ENCODE measurements at places on chromosomes 3 and 15.

- DNase-seq, result peak; percentile 33
These were observed 45.3 kb downstream of the OSTN start for GRCh38 chr3:191244242-191244867.

DNA sequence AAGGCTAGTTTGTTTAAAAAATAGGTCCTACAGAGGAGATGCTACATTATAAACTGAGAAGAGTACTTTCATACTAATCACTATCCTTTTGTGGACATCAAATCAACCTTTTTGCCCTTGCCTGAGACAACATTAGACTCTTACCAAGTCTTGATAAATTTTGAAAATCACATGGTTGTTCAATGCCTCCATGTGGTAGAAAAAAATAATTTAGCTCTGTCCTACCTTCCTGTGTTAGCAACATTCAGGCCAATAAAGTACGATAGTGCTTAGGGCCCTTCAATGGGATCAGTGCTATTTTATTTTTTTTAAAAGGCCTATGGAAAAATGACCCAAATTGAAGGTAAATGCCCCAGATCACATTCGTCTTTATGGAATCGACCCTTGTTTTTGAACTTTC is 5.0 kb upstream of the UBE2E1 start:
- no peak for DNase-seq

DNA sequence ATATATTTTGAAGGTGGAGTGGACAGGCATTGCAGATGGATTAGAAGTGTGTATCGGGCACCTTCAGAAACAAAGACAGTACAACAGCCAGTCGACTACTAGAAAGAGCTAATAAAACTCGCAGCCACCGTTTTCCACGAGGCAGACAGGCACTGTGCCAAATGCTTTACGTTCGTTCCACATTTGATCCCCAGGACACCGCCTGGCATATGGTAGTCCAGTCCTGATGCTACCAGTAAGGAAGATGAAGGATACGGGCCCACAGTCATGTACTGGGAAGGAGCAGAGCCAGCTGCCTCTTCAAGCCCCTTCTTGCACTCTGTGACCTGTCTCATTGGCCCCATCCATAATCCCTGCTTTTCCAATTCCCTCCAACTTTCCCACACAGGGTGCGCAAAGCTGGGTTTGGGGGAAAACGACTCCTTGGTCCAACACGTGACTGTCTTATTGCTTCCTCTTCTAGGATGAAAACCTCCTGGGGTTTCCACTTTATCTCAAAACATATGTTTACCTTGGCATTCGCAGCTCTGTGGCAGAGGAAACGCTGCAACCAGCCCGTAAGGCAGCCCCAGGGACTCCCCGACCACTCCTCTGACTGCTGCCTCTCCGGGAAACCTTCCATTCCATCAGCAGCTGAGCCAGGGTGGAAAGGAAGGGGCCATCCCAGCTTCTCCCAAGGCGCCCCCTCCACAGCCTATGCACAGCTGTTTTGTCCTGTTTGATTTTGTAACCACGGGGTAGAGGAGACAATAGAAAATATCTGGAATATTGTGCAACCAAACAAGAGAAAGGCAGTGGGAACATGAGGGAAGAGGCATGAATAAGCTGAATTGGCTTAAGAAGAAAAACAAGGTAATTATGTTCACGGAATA is 107.4 kb downstream of the ADAMTS17 start:
- no peak for DNase-seq

DNA sequence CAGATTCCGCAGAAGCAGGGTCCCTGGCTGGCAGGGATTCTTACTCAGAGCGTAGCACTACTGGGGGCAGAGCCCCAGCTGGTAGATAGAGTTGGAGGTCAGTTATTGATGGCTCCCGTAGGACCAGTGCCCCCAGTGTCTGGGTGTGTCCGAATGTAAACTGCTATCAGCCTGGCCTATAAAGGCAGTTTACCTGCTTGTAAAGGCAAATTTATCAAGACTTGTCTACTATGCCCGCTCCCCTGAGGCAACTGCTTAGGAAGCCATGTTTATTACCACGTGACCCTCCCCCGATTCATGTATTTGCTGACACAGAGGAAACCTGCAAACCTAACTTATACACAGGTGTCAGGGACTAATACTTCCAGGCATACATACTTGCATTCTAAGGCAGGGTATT is 607 bp upstream of the PPP1R14D start:
- DNase-seq, result no peak

DNA sequence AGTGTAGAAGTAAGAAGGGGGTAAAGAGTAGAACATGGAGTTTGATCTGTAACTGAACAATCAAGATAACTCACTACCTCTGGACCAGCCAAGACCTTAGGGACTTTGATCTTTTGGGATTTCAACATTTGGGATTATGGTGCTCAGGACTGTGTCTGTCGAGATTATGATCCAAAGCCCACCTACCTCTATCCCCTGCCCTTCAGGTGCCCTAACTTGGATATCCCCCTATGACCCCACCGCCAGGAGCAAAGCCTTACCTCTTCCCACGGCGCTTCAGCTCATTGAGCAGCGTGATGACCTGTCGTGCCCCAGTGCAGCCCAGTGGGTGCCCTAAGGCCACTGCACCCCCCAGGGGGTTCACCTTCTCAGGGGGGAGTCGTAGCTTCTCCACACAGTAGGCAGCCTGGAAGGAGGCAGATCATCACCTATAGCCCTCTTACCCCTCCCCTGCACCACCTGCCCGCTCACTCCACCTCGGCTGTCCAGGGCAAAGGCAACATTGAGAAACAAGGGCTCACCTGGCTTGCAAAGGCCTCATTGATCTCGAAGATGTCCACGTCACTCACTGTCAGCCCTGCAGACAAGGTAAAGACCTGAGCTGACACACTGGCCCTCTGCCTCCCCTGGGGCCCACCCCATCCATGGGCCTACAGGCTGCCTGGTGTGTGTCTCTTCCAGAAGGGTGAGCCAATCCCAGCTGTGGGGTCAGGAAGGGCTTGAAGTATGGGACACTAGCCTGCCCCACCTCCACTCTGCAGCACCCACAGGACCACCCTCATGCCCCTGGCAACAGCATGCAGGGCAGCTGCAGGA is 11.4 kb downstream of the ACAA1 start:
- DNase-seq, result no peak

DNA sequence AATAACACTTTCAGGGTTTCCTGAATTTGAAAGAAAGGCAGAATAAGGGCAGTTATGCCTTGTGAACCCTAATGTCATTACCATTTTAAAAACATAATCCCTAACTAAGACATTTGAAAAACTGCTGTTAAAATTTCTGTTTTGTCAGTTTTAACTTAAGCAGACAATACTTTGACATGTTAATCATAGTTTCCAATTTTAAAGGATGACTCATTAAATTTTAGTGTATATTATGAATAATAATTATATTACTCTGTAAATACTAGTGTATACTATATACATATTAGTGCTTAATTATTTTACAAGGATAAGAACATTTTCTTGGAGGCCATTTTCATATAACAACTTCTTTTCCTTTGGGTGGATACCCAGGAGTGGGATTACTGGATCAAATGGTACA is 553.1 kb upstream of the BCHE start:
- DNase-seq, result no peak

- no peak for DNase-seq
These were observed 13.5 kb downstream of the TARS3 start for GRCh38 chr15:101710806-101711205.

DNA sequence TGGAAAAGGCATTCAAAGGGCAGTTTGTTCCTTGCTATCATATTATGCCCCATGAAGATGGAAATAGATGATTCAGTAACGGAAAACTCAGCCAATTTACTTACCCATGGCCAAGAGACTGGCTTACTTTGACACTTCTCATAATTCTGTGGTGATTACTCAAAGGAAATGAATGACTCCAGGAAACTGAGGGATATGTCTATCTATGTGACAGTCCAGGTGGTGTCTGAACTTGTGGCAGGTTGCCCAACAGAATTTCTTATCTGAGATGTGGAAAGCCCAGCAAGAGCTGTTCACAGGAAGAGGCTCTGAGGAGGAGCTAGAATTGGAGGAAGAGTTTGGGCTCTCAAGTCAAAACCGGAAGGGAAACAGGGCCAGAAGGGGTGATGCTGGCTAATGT is 91.2 kb downstream of the KCNAB1 start:
- DNase-seq, result no peak

GRCh38 chr3:177633671-177634207 is 436.5 kb upstream of the TBL1XR1 start:
- no peak for DNase-seq

- no peak for DNase-seq
These were observed 30.1 kb upstream of the TFRC start for GRCh38 chr3:196111939-196112386.

DNA sequence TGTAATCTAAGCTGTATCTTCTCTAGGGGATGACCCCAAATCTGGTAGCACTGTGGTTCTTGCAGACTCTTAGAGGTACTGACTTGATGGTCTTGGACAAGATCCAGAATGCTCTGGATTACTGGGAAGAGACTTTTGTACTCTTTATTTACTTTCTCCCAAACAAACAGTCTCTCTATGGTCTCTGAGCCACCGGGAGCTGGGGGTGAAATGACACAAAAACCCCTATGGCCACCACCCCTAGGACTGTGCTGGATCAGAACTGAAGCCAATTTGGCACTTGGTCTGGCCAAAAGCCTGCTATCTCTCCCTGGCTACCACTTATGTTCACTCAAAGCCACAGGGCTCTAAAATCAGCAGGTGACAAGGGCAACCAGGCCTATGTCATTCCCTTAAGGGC is 50.2 kb upstream of the SI start:
- no peak for DNase-seq

DNA sequence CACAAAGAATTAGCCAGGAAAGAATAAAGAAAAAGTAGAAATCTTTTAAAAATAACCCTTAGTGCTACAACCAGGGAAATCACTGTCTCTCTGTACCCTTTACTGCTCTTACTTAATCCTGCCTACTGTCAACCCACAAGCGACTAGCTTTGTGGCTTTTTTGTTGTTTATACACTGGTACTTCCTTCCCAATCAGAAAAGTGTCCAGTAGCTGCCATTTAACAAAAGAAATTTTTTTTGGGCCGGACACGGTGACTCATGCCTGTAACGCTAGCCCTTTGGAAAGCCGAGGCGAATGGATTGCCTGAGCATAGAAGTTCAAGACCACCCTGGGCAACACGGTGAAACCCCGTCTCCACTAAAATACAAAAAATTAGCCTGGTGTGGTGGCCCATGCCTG is 13.8 kb upstream of the FAM219B start:
- DNase-seq, result no peak

GRCh38 chr3:40247714-40248454 is 61.6 kb upstream of the EIF1B start:
- no peak for DNase-seq

DNA sequence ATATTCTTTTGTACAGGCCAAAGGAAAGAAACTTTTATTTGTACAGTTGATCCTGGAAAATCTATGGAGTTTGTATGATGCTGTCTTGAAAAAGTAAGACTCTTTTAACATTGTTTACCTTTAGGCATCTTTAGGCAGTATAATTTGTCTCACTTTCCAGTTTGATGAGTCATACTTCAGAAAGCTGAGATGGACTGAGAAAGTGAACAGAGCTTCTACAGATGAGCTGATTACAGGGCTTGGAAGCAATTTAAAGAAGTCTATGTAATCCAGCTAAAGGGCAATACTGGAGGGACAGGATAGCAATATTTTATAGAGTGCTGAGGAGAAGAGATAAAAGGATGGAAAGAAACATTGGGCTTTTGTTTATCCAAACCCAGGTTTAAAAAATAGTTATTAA is 123.5 kb upstream of the GOLGA6L4 start:
- no peak for DNase-seq

DNA sequence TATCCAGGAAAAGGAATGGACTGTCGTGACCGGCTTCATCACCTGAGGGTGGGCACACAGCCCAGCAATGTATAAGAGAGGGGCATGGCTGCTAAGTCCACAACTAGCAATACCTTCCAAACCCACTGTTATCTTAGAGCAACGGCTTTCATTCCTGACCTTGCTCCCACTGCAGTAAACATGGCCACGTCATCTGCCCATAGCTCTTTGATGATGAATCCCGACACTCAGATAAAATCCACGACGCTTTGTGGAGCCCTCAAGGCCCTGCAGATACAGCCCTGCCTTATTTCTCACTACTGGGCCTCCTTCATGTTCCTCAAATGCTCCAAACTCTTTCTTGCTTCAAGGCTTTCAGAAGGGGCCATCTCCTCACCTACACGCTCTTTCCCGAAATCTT is 114.0 kb downstream of the ADAMTS17 start:
- DNase-seq, result no peak

GRCh38 chr3:102174832-102175374 is 259.9 kb upstream of the ZPLD1 start:
- no peak for DNase-seq

DNA sequence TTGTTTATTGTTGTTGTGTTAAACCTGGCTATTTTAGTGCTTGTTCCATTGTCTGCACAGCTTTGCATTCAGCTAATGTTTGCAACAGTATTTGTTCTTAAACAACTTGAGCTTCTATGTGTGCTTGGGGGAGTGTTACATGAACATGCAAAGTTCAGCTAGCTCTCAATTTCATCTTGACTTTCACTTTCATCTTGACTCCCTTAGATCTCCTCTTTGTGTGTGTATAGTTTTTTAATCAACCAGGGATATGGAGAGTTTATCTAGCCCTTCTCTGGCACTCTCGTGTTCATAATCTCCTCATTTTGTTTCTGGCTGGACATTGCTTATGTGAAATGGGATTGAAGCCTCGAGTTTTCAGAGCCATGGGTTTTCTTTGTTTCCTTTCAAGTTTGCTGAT is 212.4 kb upstream of the ZBTB20 start:
- no peak for DNase-seq

- DNase-seq, result no peak
These were observed 24.1 kb downstream of the CCDC54 start for GRCh38 chr3:107401301-107401700.

DNA sequence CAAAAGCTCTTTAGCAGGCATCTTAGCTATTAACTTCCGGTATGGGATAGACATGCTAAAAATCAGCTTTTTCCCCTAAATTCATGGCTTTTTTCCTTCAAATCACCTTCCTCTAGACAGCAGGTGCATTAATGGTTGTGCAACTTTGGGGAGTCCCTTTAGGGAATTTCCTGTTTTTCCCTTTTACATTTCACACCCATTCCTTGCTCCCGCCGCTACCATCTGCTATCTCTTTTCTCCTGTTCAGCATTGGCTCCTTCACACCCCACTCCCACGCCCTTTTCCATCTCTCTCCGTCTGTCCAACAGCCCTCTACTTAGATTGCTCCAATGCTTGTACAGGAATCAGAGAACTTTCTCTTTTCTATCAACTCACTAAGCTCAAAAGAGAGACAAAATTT is 43.4 kb downstream of the FEZF2 start:
- DNase-seq, result no peak

DNA sequence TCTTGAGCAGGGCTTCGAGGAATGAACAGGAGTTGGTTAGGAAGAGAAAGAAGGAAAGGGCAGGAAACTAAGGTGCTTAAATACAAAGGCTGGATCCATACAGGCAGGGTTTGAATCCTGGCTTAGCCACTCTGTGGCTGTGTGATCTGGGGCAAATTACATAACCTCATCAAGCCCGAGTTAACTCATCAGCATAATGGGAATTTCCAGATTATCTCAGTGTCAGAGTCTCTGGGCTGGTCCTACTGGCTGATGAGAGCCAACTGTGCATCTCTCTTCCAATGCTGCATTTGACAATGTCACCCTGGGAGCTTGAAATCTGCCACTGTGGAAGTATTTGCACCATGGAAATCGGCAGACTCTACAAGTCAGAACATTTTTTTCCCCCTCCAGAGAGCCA is 83.8 kb upstream of the SLC6A6 start:
- DNase-seq, result no peak

- no peak for DNase-seq
These were observed 310.8 kb downstream of the PTPRG start for GRCh38 chr3:61872077-61872706.

All from AML-193 (cell line).